ENCODE measurements at places on chromosomes 12 and 14.

DNA sequence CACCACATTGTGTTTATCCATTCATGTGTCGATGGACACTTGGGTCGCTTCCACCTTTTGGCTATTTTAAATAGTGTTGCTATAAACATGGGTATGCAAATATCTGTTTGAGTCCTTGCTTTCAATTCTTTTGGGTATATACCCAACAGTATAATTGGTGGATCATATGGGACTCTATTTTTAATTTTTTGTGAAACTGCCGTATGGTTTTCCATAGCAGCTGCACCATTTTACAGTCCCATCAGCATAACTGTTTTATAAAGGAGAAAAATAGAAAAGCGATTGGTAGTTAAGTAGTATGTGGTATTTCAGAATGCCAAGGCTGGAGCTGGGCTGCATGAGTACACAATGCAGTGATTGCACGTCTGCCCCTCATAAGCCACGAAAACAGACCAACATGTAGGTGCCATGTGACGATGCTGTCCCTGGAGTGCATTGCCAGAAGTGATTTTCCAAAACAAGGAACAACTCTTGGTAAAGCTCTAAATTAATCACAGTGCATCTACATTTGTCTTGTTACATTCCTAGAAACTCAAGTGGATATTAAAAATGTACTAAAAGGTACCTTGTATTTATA lies 83.5 kb downstream of the C12orf75 start:
- no peak for DNase-seq

DNA sequence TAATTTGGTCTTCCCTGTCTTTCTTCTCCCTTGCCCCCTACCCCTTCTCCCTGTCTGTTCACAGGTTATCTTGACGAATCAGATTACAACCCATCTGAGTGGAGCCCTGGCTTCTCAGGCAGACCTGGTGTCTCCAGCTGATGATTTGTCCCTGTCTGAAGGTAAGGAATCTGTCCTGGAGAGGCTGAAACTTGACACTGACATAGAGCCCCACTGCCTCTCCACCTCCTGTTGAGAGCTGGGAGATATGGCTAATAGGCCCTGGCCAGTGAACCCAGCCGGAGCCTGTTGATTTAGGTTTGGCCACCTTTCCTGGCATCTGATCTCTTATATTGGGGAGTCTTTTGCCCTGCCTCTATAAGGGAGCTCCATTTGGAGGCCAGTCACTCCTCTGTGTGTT lies 472.2 kb downstream of the RAD51B start:
- DNase-seq, result no peak

GRCh38 chr14:48325486-48325885 lies 650.1 kb upstream of the MDGA2 start:
- no peak for DNase-seq

DNA sequence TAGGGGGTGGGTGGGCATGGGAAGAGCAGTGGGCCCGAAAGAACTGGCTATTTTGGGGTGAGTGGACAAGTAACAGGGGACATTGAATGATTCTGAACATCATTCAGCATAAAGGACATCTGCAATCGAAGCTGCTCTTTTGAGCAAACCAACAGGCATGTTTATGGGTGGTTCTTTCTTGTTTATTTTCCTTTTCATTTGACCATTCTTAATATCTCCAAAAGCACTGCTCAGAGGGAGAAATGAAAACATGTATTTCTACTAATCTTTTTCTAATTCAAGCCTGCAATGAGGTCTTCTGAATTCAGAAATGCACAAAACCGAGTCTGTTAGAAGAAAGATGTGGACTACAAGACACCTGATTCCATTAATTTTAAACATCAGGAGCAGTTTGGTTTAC lies 54.0 kb downstream of the NUAK1 start:
- DNase-seq, result no peak

DNA sequence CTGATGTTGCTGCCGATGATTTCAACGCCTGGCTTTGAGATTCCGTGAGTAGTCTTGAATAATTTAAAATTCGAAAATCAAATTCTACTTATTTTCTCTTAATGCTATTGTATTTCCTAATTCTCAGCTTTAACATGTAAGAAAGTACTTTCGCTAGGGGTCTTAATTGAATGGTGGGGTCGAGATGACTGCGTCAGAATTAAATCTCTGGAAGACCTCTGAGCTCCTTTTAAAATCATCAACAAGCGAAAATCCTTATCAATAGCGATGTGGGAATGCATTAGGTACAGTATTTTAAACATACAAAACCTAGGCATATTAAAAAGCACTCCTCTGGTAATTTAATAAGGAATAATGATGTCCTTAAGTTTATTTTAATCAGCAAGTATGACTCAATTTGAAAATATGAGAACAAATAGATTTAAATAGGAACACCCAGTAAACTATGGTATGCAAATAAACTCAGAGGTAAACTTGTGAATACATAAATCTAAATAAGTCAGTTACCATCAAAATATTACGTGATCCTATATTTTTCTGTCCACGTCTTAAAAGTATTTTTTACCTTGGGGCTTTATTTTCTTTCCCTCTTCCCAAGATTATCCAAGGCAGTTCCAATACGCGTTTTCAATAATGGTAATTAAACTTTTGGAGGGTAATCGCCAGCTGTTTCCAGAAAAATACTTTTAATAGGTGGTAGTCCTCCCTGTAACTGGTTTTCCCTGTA lies 1.4 kb downstream of the FOXA1 start:
- no peak for DNase-seq

DNA sequence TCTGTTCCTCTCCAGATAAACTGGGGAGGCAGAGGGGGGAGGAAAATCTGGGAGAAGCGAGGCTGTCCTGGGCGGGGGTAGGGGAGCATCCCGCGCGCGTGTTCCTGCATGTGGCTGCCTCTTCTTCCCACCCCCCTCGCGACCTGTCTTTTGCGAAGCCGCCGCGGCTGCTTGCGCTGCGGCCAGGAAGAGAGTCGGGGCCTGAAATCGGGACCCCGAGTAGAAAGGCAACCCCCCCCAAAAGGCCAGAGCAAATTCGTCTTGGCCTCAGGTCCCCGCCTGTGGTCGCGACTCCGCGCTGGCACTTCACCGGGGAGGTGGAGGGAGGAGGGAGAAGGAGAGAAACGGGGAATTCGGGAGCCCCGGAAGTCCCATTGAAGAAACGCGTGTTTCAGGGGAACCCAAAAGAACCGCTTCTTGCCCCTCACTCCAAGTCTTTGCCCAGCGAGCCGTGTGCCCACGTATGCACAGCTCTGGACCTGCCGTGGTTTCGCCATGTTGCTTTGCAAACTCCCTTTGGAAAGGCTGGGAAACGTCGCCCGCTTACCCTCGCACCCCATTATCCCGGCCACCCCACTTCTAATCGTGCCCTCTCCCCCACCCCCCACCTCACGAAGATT lies 944 bp downstream of the CCND2 start:
- no peak for DNase-seq

- DNase-seq, result no peak
These were observed 16.0 kb downstream of the FZD10 start for GRCh38 chr12:130178282-130178681.

DNA sequence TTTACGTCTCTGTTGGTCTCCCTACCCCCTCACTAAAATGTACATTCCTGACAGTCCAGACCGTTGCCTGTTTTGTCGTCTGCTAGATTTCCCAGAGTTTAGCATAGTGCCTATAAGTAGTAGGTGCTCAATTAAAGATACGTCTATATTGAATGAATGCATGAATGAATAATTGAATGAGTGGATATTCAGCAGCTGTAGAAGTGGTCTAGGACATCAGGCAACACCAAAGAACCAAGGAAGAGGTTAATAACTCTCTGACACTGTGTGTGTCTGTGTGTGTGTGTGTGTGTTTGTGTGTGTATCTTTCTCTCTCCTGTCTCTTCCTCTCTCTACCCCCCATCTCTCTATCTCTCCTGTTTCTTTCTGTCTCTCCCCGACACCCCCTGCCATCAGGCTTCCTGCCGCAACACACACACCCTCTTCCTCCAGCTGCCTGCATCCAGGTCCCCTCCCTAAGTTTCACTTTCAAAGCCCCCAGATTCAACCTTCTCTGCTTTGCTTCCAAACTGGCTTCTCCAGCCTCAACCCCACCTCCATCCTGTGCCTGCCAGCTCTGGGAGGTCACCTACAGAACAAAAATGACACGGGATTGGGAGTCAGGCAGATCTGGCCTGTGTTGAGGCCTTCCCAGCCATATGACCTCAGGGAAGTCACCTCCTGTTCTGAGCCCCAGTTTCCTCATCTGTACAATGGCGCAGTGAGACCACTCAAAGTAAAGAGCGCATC lies 119.9 kb upstream of the NCOR2 start:
- no peak for DNase-seq

- no peak for DNase-seq
These were observed 81.7 kb upstream of the TMEM263 start for GRCh38 chr12:106873983-106874382.

DNA sequence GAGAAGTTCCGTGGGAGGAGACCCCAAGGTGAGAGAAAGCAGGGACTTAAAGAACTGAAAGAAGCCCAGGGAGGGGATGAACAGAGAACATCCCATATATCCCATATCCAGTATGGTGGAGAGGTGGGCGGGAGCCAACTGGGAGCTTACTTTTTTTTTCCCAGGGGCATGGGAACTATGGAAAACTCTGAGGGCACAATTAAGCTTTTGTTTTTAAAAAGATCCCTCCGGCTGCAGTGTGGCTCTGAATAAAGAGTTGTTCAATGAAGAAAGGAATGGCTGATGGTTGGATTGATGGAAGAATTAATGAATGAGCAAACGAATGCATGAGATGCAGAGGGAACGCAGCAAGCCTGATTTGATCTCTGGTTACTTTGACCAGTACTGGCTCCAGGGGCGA lies 12.6 kb downstream of the NTF3 start:
- DNase-seq, result no peak

DNA sequence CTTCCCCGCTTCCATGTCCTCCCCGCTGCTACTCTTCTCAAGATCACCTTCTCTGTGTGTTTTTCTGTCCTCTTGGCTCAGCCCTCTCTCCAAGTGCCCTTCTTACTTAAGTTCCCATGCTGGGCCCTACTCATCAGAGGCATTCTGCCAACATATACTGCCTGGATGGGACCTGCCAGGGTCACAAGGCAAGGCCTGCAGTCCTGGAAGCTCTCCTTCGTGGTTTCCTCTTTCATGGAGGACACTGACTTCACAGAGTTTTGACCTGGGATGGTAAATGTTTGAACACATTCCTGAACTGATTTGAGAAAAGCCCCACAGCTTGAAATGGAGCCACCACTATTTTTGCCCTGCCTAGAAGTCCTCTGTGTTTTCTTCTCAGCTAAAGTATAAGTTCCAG lies 140.9 kb downstream of the TMEM30B start:
- DNase-seq, result no peak

DNA sequence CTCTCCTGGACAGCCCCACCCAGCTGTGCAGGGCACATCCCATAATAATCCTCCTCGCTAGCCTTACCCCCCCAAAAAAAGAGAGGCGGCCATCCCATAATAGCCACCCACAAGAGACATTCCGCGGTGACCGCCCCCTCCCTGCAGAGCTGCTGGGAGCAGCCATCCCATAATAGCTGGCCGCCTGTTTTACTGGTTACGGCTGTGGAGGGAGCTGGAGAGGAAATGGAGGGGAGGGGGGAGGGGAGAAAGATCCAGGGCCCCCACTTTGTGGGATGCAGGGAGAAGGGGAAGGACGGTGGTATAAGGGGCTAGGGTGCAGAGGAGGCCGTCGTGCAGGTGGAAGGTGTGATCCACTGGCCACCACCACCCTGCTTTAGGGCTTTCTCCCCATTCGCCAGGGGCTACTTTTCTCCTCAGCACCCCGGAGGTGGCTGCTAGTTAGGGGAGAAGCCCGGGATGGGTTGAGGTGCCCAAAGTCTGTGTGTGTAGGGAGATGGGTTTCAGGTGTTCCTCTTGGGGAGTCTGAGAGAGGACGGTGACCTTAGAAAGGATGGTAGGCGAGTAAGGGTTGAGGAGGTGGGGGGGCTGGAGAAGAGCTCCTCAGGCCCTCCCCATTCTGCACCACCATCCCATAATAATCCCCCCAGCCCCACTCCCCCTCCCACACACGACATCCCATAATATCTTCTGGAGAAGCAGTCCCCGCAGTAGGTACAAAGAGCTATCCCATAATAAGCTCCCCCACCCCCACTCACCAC lies 6.0 kb upstream of the CHD4 start:
- DNase-seq, result peak; percentile 57

DNA sequence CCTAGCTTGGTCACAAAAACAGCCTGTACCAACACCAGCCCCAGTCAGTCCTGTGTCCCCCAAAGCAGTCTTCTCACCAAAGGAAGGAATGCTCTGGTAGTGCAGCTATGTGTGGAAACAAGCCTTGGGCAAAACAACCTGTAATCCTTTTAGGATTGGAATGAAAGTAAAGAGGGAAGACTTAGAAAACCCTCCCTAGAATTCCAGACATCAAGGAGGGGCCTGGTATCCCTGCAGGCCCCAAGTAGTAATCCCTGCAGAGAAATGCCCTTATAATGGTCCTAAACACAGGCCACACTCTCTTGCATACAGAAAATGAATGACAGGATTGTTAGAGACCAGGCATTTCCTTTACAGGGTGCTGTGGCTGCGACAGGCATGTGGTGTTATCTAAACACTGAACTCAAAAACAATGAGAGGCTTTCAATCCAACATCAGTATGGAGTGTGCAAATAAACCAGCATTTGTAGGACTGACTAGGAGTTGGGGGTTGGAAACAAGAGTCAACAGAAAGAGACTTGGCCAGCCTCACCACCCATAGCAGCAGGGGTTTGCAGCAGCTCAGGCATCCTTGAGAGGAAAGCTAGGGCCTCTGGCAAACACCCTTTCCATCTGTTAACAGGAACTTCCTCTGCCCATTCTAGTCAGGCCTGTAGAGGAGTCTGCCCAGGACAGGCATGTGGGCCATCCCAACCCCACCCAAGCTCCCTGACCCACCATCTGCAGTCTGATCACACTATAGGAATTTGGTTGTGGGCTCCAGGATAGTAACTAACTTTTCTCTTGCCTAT lies 59.1 kb downstream of the DCAF5 start:
- no peak for DNase-seq

DNA sequence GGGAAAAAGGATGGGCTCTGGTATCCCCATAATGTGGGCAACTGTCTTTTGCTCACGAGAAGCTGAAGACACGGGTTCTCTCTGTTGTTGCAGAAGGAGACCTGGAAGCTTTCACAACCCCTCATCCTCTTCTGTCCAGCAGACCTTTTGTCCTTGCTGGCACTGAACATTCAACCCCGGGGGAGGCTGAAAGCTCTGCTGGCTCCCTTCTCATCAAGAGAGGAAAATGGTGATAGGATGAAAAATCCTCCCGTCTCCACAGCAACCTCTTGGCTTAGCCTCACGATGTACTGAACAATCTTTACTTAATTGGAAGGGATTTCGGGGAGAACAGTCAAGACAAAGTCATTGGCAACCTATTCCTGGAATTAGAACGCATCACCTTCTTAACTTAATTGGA lies 39.0 kb downstream of the ELK3 start:
- no peak for DNase-seq

GRCh38 chr14:51147183-51147582 lies 52.3 kb upstream of the TRIM9 start:
- no peak for DNase-seq

GRCh38 chr14:90760591-90761316 lies 55.5 kb downstream of the TTC7B start:
- DNase-seq, result peak; percentile 80

- DNase-seq, result no peak
These were observed 10.5 kb downstream of the GPR137C start for GRCh38 chr14:52563120-52563519.

- DNase-seq, result no peak
These were observed 172.0 kb downstream of the BCAT1 start for GRCh38 chr12:24776861-24777260.

- no peak for DNase-seq
These were observed 119.0 kb downstream of the NCOR2 start for GRCh38 chr12:124448241-124448954.

- DNase-seq, result no peak
These were observed 15.0 kb downstream of the ATF1 start for GRCh38 chr12:50778663-50779590.

Measured in NCI-H1694 treated with DMSO at 0.1 percent for 48 hours (cell line).